ENCODE measurements at places on chromosomes 1 and 21. TPM values are rescaled to one million over a fixed set of nuclear protein-coding genes. Genes with fewer than 3 reads are reported as not detected.

The PAPPA2 gene
- total RNA-seq = not detected

The IL12RB2 gene
- total RNA-seq = not detected

The SLC44A5 gene
- total RNA-seq = not detected

The PRKAA2 gene
- total RNA-seq = not detected

The EXO1 gene
- total RNA-seq = 46.2 TPM

The SERTAD4 gene
- total RNA-seq = 14.2 TPM

The DUSP23 gene
- 59.7 TPM for total RNA-seq

The TMED5 gene
- 12.3 TPM for total RNA-seq

The INAVA gene
- 39.3 TPM for total RNA-seq

The TSPEAR gene
- not detected for total RNA-seq

The FCRL4 gene
- total RNA-seq = not detected

The ADARB1 gene
- total RNA-seq = 68.1 TPM

The CFHR3 gene
- not detected for total RNA-seq

The GBP1 gene
- not detected for total RNA-seq

The TMEM53 gene
- total RNA-seq = 17.7 TPM

Data from G401 (cell line).